ENCODE measurements at places on chromosomes 4 and X. TPM values are rescaled to one million over a fixed set of nuclear protein-coding genes. Genes with fewer than 3 reads are reported as not detected.

TLR7 gene
- total RNA-seq = not detected

RPL36A gene
- 741 TPM for total RNA-seq

CXCR3 gene
- not detected for total RNA-seq

TLR6 gene
- total RNA-seq = 2.9 TPM

DNA sequence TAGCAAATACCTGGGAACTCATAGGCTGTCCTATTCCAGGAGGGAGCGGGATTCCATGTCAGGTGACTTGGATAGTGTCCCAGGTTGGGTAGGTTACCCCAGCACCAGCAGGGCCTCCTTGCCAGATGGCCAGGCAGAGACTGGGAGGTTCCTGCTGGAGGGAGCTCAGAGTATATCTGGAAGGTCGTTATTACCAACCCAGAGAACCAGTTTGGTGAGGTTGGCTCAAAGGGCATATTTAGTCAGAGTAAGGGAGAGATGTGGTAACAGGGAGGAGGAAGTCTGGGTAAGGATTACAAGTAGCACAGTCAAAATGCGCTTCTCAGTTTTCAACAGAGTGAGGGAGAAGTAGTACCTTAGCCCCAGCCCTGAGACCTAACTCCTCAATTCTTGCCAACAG, 53.3 kb upstream of the LNX1 start:
- no peak for DNase-seq

DNA sequence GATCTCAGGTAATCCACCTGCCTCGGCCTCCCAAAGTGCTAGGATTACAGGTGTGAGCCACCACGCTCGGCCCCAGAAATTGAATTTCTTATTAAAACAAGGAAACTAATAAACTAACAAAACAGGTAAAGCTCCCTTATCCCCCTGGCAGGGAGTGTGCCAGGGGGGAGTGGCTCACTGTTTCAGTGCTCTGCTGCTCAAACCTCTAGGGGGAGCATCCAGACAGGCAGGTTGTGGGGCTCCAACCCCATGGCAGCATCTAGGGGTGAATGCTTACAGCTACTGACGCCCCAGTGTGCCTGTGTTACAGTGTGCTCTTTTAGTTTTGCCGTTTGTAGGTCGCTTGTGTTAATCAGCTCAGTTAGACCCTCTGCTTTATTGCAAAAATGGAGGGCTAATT, 605.0 kb downstream of the GABRG1 start:
- DNase-seq = no peak

DNA sequence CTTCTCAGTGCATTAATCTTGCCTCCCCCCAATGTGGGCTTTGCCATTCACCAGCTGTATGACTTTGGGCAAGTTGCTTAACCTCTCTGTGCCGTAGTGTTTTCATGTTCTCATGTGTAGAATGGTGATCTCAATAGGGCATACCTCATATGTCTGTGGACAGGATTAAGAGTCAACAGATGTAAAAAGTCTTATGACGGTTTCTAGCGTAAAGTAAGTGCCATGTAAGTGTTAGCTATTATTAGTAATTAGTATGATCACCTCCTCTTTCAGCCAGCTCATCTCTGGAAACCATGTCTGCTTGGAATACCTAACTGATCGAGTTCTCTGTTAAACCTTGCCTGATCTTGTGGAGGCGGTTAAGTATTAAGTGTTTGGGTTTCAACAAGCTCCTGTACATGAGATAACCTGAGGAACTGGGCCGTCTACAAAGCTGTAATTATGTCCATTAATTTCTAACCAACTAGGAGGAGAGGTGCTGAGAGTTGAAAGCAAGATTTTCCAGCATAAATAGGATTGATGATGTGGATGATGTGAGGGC, 66.3 kb downstream of the TSC22D3 start:
- no peak for DNase-seq

- DNase-seq = no peak
Observed at GRCh38 chr4:3322059-3322550, 29.3 kb downstream of the RGS12 start.

- no peak for DNase-seq
Observed at GRCh38 chr4:154024097-154024694, 235.3 kb upstream of the SFRP2 start.

- DNase-seq = no peak
Observed at GRCh38 chr4:123659730-123660129, 263.1 kb downstream of the SPRY1 start.

DNA sequence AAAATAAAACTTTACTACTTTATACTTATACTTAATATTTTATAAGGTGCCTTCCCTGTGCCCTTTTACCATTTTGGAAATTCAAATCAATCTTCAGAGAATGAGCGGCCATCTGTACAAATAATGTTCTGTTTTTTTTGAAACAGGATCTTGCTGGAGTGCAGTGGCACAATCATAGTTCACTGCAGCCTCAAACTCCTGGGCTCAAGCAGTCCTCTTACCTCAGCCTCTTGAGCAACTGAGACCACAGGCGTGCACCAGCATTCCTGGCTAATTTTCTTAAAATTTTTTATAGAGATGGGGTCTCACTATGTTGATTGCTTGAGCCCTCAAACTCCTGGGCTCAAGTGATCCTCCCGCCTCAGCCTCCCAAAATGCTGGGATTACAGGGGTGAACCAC, 53.5 kb downstream of the FAM114A1 start:
- no peak for DNase-seq

DNA sequence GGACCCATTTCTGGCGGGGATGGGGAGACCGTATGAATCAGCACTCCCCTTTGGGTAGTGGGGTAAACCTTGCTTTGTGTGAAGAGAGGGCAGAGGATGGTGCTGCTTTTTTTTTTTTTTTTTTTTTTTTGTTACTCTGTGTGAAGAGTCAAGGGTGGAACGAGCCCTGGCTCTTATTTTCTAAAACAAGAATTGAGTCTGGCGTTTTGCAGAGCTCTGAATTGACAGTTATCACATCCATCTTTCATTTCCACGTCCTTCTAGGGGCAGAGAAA, 1.2 kb downstream of the SLAIN2 start:
- no peak for DNase-seq

DNA sequence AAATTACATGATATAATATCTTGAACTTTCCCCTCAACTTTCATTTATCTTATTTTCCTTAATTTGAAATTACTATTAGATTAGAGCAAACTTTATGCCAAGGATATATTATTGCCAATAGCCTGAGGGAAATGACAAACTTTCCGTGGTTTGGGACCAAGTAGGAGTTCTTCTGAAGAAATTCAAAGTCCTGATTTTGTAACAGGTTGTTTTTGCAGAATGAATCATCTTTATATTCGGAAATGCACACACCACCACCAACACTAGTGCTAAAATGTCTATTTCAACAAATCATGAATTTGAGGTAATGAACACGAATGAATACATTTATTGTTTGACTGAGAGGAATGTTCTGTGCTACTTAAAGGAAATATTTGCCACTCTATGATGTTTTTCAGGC, 226.7 kb downstream of the GRIA2 start:
- no peak for DNase-seq

GRCh38 chrX:103061486-103061885, 2.5 kb downstream of the BEX1 start:
- no peak for DNase-seq
